Prostate gland (tissue), 2 donors: ENCODE measurements at places on chromosomes 11 and 22. TPM values are rescaled to one million over a fixed set of nuclear protein-coding genes. Genes with fewer than 3 reads are reported as not detected.

Gene GPHA2
- not detected for total RNA-seq

Gene PLCB3
- 43.1 TPM for total RNA-seq

Gene MFRP
- not detected for total RNA-seq

Gene ZFPL1
- total RNA-seq, result 61.6 TPM

GRCh38 chr11:122863704-122864326 lies 18.7 kb upstream of the JHY start:
- DNase-seq, result no peak

DNA sequence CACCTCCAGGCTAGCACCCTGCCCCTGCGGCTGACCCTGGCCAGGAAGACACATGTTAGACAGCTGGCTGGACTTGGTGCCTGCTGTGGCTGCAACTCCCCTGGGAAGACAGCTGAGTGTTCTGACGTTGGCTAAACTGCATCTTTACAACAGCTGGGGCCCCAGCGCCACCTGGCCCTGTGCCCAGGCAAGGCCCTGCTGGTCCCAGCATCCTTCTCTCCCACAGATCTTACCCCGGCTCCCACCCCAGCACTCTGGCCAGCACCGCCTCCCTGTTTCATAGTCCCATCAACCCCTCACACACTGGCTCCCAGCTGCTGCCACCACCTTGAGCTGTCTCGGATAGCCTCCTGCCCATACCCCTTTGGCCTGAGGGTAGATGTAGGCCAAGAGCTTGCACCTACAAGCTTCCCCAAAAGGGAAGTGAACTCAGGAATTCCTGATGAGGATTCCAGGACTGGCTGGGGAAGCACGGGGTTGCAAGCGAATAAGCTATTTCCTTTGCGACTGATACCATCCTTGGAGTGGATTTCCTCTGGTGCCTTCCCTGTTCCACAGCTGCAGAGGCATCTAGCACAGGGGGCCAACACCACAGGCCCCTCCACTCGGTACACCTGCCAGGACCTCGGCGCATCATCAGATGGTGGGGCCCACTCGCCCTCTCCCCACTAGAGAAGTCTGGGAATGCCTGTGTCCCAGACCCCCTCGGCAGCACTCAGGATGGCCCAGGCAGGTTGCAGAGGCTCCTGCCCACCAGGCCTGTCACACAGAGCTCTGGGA lies 28.5 kb downstream of the RSPH14 start:
- DNase-seq, result no peak

GRCh38 chr11:7555052-7555699 lies 41.4 kb downstream of the PPFIBP2 start:
- DNase-seq, result peak; percentile 67

GRCh38 chr11:94525546-94526324 lies 13.5 kb downstream of the C11orf97 start:
- peak; percentile 66 for DNase-seq

DNA sequence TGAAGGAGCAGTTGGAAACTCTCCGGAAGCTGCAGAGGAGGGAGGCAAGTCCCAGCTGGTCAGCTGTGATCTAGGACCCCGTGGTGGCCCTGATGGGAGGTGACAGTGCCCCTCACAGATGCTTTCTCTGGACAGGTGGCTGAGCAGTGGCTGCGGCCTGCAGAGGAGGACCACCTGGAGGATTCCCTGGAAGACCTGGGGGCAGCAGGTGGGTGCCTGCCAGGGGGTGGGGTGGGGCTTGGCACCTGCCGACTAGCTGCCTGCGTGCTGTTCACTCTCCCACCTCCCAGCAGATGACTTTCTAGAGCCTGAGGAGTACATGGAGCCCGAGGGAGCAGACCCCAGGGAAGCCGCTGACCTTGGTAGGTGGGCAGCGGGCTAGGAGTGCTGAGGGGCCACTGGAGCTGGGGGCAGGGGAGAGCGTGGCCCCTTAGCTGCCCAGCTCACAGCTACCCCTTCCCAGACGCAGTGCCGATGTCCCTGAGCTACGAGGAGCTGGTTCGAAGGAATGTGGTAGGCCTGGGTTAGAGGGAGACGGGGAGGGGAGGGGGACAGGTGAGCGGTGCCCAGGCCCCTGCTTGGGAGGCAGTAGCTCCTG lies 3.1 kb downstream of the SCO2 start:
- DNase-seq, result no peak

DNA sequence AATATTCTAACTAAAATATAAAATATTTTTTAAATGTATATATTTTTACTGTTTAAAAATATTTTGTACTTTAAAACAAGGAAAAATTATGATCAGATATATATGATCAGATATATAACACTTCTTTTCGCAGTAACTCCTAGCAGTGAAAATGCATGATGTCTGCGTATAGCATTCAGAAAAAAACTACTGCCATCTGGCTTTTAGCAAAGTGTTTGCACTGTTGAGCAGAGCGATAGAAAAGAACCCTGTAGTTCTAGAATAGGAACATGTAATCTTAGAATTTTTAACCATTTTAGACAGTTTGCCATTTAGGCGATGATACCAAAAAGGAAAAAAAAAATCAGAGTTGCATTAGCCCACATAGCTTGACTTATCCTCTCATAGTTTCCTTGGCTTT lies 370.4 kb upstream of the ANO3 start:
- DNase-seq, result no peak

DNA sequence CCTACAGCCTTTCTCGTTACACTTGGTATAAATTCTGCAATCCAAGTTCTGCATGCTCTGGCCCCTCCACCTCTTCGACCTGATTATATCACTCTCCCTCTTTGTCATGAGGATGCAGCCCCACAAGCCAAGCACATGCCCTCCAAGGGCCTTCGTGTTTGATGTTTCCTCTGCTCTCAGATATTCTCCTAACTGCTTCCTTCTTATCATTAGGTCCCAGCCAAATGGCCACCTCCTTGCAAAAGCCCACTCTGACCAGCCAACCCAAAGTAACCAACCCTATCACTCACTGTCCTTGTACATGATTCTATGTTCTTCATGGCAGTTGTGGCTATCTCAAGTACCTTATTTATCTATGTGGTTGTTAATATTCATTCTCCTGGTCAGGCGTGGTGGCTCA lies 38.3 kb upstream of the LRRC55 start:
- no peak for DNase-seq

DNA sequence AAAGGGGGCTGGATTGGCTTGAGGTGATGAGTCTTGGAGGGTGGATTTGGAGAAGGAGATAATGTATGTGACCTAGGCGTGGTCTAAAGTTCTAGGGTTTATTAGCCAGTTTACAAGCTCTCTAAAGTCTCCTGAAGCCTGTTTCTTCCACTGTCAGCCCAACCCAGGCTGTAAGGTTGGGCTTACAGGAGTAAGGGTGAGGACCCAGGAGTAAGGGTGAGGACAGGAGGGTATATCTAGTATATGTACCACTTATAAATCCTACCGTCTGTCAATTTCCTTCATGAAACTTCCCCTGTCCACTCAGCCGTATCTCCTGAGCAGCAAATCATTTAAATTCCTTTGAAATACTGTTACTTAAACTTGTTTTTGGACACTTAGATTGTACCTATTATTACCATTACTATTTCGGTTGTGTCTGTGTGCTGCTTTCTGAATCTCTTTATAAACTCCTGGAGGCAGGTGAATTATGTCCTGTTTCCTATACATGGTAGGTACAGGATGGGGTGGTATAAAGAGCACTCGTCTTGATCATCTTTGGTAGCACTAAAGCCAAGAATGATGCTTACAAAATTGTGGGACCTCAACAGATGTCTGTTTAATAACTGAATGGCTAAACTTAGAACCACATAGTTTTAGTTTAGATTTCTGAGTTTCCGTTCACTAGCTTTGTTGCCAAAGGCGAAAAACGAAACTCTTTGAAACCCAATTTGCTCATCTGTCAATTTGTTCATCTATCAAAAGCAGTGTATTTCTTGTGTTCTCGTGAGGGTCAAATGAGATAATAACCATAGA lies 192.0 kb downstream of the GRIK4 start:
- no peak for DNase-seq
